ENCODE measurements at places on chromosomes 5 and 9.

DNA sequence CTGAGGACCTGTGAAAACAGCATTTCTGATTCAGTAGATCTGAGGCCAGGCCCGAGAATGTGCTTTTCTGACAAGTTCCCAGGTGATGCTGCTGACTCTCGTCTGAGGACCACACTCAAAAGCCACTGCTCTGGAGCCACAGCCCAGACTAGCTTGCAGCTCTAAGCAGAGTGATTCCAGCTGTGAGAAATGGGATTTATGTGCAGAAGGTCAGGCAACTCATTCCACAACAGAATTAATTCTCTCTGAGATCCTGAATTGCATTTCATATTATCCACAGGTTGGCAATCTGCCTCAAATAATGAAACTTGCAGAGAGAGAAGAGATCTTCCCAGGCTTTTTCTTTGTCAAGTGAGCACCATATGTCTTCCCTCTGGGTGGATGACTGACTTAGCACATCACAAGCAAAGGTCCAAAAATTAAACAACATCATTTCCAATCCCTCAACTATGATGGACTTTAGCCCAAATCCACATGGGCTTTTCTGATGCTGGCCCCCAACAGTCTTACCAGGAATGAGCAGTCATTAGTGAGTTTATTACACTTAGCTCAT is 140.2 kb downstream of the ALDH1A1 start:
- DNase-seq, result peak; percentile 68

DNA sequence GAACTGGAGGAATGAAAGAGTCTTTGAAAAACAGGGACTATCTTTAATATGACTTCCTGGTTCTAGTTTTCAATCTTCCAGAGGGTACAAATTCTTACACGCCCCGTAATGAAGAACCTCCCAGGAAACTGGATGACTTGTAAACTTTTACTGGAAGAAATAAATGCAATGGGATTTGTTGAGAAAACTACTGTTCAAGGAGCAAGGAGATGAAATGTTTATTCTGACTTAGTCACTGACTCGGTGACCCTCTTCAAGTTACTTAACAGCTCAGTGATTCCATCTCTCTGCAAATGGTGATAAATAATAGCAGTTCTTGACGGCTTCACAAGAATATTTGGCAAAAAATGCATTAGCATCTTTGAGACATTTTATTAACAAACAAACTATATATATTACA is 858.6 kb downstream of the PTPRD start:
- DNase-seq, result no peak

- DNase-seq, result no peak
Measured at GRCh38 chr5:51172903-51173626, 210.2 kb upstream of the ISL1 start.

GRCh38 chr5:159850160-159850559 is 66.1 kb upstream of the ADRA1B start:
- no peak for DNase-seq

DNA sequence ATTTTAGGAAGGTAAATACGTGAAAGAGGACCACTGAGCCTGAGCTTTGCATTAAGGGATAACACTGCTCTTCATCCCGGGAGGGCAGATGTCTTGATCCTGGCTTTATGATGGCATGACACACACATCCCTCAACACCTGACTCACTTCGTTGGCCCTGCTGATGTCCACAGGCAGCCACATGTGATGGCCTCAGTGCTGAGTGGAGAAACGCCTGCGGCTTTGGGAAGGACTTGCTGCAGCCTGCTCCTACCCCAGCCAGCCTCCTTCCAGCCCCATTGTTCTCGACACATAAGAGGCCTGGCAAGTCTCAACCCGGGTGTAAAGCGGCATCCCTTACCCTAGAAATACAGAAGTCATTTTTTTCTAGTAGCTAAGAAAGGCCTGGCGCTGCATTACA is 169.0 kb downstream of the SYK start:
- no peak for DNase-seq

GRCh38 chr5:81783401-81783800 is 32.5 kb upstream of the SSBP2 start:
- no peak for DNase-seq

All from left forelimb (tissue), 1 donor.